ENCODE measurements at places on chromosomes 6 and 20. TPM values are rescaled to one million over a fixed set of nuclear protein-coding genes. Genes with fewer than 3 reads are reported as not detected.

DNA sequence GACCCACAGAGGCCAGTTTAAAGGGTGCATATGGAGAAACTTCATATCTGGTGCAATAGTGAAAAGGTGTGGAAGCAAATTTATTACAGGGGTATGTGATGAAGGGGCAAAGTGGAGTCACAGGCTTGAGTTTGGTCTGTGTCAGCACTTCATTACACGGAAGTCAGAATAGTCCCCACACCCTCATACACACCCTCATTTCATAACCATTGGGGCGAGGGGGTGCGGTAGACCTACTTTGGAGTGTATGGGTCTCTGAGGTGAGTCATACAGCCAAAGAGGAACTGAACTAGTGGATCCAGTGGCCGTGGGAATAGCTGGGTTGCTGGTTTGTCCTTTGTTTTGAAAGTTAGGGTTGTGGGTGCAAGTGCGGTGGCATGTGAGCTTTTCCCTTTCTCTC lies 3.3 kb downstream of the TM9SF4 start:
- DNase-seq: peak; percentile 87

DNA sequence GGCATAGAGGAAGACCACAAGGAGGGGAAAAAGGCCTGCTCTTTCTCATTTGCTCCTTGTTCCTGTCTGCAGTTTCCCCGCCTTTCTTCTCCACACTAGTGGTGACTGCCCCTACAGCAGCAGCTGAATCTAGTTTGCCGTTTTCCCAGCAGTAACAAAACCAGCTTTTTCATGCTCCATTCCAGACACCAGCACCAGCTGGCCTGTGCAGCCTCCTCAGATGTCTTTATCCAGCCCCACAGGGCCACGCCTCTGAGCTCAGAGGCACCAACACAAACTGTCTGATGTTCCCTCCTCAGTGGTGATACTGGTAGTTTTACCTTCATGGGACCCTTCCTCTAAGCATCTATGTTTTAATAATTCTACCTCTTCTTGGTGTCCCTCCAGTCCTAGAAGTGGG lies 70.4 kb upstream of the SLC24A3 start:
- DNase-seq: no peak

GRCh38 chr6:166325383-166326042 lies 16.8 kb downstream of the SFT2D1 start:
- DNase-seq: no peak

DNA sequence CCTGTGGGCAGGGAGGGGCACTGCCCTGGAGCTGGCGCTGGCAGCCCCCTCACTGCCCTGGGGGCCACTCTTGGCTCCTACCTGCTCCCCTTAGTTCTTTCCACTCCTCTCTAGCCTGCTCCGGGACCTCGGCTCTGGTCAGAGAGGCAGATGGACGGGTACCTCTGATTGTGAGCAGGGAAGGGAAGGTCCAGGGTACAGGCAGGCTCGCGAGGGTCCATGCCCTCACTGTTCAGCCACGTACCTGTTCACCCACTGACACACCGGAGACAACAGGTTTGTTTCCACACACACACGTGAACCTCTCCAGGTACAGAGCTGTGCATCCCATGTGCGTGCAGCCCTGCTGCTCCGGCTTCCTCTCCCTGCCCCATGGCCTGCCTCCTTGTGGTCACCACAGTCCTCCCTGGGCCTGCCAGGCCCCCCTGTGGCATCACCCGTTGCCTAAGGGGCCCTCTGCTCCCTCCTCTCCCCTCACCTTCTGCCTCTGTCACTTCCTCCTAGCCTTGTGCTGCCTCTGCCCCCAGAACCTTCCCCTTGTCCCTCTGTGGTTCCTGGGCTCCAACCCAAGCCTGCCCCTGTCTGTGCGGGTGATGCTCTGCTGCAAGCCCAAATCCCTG lies 2.3 kb downstream of the EMILIN3 start:
- no peak for DNase-seq

- DNase-seq: no peak
Observed at GRCh38 chr6:131037194-131037897, 25.7 kb downstream of the EPB41L2 start.

GRCh38 chr6:157909282-157909664 lies 72.4 kb upstream of the SYNJ2 start:
- DNase-seq: no peak

DNA sequence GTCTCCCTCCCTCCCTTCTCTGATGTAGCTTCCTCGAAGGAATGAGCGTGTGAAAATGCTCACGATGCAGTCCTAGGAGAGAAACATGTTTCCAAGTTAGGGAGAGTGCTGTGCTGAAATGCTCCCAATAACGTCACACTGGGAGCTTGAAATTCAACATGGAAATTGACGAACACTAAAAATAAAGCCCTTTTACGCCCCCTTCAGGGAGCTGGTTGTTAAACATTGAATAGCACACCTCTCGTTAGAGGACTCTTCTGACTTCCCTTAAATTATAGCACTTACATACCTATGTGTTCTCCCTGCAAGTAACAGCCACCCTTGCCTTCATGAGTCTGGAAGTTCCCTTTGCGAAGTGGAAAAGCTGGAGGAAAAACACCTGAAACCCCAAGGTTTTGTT lies 88.6 kb downstream of the BFSP1 start:
- DNase-seq: no peak

DNA sequence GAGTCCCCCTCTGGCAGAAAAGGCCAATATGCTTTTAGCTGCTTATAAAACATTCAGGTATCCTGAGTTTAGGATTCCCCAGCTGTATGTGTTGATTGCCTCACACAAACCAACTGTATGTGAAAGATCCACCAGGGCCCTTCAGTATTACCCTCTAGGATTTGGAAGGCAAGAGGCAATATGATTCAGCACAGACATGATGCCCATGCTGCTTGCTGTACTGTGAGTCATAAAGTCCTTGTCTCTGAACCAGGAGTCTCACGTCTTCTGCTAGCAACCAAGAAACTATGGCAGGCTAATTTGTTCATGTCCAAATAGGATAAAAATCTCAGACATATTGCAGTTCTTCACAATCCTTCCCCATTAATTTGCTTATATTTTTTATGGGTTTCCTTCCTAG lies 789.2 kb upstream of the SLC35B3 start:
- no peak for DNase-seq

GRCh38 chr6:42158631-42159030 lies 14.5 kb upstream of the GUCA1A start:
- DNase-seq: no peak

- DNase-seq: no peak
Observed at GRCh38 chr6:80789912-80790570, 683.6 kb downstream of the BCKDHB start.

GRCh38 chr6:48764286-48765044 lies 653.5 kb upstream of the PTCHD4 start:
- no peak for DNase-seq

DNA sequence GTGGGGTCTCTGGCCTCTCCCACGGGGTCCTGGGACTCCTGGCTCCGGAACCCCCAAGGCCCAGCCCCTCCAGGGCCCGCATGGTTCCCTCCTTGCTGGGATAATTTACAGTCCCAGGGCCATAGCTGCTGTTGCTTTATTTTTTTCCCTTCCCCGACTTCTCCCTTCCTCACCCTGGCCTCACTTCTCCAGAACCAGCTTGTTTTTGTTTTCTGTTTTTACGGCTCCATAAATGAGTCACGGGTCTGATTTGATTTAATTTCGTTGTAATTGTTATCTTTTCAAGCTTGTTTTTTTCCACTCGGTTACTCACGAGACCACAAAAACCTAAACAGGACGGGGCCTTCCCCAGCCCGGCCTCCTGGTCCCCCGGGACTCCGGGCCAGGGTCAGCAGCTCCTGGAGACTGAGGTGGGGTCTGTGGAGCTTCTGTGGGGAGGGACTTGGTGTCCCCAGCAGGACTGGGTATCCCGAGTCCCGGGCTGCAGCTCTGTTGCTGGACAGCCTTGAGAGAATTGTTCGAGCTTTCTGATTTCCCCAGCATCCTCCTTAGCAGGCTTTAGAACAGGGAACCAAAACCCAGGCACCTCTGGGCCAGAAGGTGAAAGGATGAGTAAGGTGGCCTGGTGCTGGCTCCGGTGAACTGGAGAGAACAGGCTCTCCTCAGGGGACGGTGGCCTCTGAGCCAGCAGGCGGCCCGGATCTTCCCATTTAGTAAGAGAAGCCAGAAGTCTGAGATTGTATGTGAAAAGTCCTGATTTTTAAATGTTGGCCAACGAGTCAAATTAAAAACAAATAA lies 94.9 kb downstream of the CEBPB start:
- DNase-seq: no peak

- DNase-seq: no peak
Observed at GRCh38 chr20:17467120-17467655, 64.0 kb downstream of the BFSP1 start.

DNA sequence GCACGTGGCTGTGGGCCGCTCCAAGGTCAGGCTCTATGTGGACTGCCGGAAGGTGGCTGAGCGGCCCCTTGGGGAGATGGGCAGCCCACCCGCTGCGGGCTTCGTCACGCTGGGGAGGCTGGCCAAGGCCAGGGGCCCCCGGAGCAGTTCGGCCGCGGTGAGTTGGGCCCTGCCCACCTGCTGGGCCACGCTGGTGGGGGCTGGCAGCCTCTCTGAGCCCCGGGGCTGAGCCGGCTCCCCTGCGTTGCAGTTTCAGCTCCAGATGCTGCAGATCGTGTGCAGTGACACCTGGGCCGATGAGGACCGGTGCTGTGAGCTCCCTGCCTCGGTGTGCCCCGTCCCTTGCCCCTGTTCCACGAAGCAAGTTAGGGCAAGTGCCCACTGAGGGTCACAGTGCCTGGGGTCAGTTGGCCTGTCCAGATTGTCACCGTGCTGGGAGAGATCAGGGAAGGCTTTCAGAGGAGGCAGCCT lies 27.1 kb downstream of the COL20A1 start:
- DNase-seq: no peak

GRCh38 chr6:14066782-14067406 lies 50.7 kb upstream of the CD83 start:
- DNase-seq: no peak

DNA sequence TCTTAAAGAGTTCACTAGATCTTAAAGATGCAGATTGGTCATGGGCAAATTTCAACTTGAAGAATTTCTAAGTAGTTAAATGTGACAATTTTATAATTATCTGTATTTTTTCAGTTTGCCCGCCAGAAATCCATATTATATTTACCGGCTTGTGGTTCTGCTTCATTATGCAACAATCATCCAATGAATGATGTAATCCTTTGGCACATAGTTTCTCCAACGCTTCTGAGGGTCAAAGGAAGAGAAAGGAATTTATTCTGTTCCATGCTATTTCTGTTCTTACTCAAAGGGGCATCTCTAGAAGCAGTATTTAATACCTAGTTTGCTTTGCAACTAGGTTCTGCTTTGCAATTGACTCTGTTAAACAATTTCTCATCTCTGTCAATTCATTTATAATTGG lies 359.3 kb upstream of the PLCB4 start:
- no peak for DNase-seq

DNA sequence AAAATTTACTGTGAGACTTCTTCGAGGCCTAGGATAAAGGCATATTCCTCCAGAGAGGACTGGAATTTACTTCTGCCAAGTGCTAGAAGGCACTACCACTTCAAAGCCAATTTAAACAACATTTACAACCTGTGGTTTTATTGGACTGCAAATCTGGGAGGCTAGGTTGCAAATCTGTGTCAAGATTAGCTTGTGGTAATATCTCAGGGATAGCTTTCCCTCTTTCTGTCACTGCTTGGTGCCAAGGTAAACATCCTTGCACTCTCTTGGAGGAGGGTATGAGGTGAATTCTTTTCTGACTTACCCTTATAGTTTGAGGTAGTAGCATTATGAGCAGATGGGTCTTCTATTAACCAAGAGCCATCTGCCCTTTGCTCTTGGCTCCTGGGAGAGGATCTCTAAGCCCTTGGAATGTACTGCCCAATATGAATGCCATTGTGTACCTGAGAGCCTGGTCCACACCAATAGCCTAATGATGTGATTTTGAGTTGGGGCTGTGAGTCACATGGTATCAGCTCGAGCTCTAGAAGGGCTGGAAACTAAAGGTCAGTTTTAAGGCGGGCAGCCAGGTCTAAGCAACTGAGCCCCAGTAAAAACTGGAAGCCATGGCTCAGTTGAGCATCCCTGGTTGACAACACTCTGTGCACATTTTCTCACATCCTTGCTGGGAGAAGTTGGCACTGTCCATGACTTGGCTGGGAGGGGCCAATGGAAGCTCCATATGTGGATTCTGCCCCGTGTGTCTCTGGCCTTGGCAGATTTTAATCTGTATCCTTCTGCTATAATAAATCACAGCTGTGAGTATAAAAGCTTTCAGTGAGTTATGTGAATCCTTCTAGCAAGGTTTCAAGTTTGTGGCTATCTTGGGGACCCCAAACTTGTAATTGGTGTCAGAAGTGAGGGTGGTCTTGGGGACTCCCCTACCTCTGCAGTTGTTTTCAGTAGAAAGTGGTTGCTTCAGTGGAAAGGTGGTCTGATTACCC lies 188.1 kb downstream of the UBE3D start:
- DNase-seq: no peak

DNA sequence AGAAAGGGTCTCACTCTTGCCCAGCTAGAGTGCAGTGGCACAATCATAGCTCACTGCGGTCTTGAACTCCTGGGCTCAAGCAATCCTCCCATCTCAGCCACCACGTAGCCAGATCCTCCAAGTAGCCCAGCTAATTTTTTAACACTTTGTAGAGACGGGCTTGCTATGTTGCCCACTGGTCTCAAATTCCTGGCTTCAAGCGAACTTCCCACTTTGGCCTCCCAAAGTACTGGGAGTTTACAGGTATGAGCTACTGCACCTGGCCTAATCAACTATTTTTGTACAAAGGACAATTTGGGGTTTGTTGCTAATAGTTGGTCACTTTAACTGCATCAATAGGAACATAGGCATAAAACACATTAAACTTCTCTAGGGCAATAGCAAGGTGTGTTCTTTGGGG lies 29.9 kb upstream of the SYNCRIP start:
- DNase-seq: no peak

DNA sequence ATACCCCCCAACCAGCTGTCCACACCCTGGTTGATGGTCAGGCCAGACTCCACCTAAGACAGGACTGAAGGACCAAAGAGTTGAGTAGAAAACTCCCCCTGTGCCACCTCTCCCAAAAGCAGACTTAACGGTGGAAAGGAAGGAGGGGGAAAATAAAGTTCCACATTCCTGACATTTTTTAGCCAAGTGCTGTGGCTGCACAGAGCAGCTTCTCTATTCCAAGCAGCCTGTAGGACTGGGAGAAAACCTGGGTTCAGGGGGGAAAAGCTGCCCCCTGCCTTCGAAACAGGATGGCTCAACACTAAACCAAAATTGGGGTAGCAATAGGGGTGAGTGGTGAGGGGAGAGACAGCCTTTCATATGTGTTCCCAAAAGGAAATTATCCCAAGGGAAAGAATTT lies 3.6 kb downstream of the TRAM2 start:
- DNase-seq: no peak

GRCh38 chr6:39453241-39453640 lies 130.7 kb upstream of the KCNK16 start:
- DNase-seq: no peak

- DNase-seq: no peak
Observed at GRCh38 chr6:38797391-38797790, 82.3 kb downstream of the DNAH8 start.

RAET1G gene
- not detected for total RNA-seq

COX4I2 gene
- total RNA-seq: 3.1 TPM

ZSCAN31 gene
- total RNA-seq: 3.9 TPM

ESR1 gene
- 1.8 TPM for total RNA-seq

CST4 gene
- not detected for total RNA-seq

HNF4A gene
- total RNA-seq: not detected

RREB1 gene
- total RNA-seq: 54.5 TPM
